Activated CD4-positive, alpha-beta T cell treated with anti-CD3 and anti-CD28 coated beads, Interleukin-10, Interleukin-2, amounts not matched to agents 100 ng/mL and 50 ng/mL, durations not matched to agents 16 hours and 8 hours (primary cell): ENCODE measurements at places on chromosomes 7 and 10.

DNA sequence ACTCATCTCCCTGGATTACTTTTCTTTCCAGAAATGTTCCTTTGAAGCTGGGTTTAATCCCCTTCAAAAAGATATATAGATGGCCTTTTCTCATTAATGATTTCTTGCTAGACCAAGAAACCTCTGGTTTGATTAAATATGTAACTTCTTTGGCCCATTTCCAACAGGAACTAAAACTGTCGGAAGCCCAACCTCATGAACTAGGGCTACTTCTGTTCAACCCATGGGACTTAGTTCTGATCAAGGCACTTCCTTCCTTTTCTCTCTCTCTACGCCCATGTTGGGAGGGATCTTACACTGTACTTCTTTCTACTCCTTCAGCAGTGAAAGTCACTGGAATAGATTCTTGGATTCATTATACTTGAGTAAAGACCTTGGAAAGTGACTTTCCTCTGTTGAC is 83.6 kb downstream of the TMEM106B start:
- DNase-seq: no peak

DNA sequence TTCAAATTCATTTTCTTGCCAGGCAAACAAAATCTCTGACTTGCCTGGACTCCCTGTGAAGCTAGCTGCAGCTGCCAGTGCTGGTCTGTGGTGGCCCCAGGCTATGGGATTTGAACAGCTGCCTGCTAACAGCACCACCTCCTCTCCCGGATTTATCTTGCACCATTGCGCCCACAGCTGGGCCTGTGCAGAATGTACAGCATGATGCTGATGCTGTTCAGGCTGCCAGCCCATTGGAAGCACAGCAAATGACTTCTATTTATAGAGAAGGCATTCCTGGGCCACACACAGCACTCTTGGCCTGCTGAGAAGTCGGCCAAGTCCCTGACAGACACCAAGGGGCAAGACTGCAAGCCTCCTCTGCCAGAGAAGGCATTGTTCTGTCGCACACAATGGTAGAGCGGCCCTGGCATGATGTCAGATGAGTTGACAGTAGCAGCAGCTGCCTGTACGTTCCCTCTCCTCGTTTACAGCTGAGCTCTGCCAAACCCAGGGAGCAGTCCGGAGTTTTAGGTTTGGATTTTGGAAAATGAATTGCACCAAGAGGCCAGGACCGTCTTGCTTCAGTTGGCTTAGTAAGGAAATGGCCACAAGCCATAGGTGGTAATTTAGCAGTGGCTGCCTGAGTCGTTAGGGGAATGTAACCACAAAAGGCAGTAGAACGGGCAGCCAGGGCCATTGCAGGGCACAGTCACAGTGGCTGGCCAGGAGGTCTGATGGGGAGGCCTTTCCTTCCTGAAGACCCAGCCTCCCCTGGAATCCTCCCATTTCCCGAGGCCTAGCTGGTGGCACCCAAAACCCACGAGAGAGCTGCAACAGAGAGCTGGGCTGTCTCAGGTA is 38.5 kb downstream of the MTURN start:
- no peak for DNase-seq

- no peak for DNase-seq
Measured at GRCh38 chr7:83850941-83851340, 202.0 kb upstream of the SEMA3E start.

DNA sequence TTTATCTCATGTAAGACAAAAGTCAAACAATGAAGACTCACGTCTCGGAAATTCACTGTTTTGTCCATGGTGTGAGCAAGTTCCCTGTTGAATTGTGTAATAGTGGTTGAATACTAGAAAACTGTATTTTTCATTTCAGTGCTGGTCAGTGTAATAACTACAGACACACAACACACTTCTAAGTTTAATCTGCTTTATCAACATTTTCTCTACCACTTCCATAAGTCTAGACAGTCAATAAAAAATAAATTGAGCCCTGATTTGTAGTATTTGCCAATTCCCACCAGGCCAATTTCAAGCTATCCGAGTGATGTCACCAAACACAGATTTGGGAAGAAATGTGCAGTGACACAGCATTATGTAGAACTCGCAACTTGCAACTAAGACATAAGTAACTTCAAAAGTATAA is 81.9 kb downstream of the GPR141 start:
- DNase-seq: no peak

GRCh38 chr10:12348294-12348869 is 965 bp upstream of the CAMK1D start:
- no peak for DNase-seq

GRCh38 chr10:32041290-32042028 is 14.8 kb downstream of the KIF5B start:
- DNase-seq: no peak
